ENCODE measurements at places on chromosomes 11 and 22. TPM values are rescaled to one million over a fixed set of nuclear protein-coding genes. Genes with fewer than 3 reads are reported as not detected.

The BTG4 gene
- polyA plus RNA-seq = not detected

The USP2 gene
- 42.0 TPM for polyA plus RNA-seq

The RFPL2 gene
- polyA plus RNA-seq = not detected

The CPT1B gene
- polyA plus RNA-seq = 351 TPM

The IGLL1 gene
- not detected for polyA plus RNA-seq

DNA sequence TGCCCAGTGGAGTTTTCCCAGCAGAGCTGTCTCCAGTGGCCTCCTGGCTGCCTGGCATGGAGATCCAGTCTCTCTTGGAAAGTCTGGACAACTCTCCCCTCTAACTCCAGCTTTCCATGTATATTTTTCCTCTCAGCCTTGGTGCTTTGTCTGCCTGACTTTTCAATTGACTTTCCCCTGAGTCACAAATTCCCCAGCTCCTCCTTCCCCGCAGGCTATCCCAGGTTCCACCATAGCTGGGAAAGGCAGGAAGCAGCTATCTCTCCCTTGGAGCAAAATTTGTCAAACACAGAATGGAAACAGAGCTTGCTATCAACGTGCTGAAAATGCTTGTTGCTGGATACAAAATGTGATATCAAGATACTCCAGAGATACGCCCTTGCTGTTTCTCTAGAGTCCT is 384.8 kb downstream of the TMEM135 start:
- DNase-seq = no peak

- DNase-seq = peak; percentile 52
These were observed 62.7 kb downstream of the STK33 start for GRCh38 chr11:8531312-8531711.

DNA sequence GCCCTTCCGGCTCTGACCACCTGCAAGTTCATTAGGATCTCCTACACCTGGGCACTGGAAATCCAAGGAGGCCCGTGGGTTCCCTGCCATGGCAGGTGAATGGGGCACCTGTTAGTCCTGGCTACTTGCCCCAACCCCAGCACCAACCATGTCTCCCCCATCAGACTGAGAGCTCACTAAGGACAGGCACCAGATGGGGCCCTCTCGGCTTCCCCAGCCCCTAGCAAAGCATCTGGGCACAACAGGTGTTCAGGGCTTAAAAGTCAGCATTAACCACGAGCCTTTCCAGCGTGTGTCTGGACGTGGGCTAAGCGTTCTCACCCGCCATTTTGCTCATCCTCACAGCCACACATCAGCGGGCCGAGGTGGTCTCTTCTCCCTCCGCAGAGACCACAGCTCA is 2.2 kb downstream of the SULT4A1 start:
- no peak for DNase-seq

DNA sequence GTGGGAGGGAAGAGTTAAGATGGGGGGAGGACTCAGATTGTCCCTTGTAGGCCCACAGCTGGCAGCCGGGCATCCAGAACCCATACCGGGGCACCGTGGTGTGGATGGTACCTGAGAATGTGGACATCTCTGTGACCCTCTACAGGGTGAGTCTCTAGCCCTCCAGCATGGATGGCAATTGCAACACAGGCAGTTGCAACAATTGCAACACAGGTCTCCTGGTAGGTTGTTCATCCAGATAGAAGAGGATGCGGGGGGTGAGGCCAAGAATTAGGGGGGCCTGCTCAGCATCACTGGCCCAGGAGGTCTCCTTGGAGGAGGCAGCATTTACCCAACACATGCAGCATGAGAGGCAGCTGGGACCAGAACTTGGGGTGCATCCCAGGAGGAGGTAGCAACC is 3.4 kb downstream of the EHBP1L1 start:
- DNase-seq = no peak

GRCh38 chr11:6249770-6250555 is 9.7 kb upstream of the CCKBR start:
- DNase-seq = peak; percentile 73

DNA sequence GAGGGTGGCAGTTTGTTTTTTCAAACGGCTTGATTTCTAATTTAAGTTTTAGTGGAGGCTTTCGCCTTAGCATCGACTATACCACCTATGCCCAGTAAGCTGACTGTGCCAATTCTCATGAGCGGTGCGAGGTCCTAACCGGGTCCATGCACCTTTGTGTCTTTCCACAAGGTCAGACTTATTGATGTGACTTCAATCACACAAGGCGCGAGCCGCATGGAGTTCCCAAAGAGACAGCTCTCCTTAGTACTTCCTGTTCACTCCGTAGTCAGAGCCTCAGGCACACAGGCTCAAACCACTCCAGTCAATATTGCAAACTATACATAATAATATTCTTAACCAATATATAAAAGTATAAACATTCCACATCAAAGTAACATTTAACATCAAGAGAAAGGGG is 18.2 kb downstream of the ST14 start:
- DNase-seq = no peak

DNA sequence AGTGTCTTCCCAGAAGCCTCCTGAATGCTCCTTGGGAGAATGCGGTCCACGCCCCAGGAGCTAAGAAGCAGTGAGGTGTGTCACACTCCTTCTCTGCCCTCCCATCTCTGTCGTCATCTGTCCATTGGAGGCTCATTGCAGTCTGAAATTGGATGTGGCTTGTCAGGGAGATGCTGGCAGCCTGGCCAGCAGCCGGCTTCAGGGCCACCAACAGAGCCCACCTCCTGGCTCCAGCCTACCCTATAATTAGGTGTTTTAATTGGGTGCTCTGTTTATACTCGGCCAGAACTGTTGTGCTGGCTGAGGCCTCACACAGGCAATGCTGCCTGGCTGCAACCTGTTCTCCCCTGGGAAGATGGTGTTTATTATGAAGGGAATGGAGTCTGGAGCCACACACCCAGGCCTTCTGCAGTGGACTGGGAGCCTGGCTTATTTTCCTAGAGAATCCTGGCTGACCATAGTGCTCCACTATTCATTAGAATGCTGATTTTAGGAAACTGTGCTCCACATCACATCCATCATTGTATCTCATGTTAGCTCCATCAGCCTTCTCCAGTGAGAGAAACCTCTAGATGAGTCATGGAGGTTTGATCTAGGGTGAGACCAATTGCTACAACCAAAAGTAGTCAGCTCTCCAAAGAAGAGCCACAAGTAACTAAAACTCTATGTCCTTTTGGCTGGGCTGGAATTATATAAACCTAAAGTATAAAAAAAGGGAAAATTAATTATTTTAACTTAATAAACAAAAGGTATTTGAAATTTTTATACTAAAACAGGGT is 86.8 kb upstream of the CRTAM start:
- no peak for DNase-seq

DNA sequence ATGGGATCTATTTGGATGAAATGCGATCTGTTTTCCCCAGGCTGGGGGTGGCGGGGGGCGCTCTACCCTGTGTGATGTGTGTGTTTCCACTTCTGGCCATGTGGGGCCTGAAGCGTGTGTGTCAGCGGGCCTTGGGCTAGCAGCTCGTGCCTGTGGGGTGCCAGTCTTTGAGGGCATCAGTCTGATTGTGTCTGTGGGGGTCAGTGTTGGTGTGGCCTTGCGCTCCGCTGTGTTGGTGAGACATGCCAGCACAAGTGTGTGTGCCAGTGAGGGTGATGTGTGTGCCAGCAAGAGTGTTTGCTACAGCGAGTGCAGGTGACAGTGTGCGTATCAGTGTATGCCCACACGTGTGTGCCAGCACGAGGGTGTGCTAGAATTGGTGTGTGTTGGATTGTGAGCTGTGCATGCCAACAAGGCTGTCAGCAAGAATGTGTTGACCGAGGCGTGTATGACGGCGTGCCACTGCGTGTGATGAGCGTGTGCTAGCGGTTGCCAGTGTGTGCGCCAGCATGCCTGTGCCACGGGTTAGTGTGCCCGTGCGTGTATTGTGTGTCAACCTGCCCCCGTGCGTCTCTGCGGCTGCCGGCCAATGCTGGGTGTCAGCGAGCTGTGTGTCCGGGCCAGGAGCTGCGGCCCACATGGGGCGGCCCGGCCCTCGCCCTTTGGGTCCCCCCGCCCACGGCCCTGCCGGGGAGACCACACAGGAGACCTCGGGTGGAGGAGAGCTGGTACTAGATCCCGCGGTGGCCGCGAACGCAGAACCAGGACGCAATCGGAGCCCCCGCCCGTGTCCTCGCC is 519 bp downstream of the ARRB1 start:
- DNase-seq = no peak

GRCh38 chr11:12792590-12792989 is 118.4 kb downstream of the TEAD1 start:
- no peak for DNase-seq

GRCh38 chr11:65776196-65776595 is 4.6 kb downstream of the AP5B1 start:
- DNase-seq = no peak

- DNase-seq = no peak
These were observed 22.7 kb downstream of the OR5A2 start for GRCh38 chr11:59403546-59403945.
